ENCODE measurements at places on chromosomes 3 and 15.

DNA sequence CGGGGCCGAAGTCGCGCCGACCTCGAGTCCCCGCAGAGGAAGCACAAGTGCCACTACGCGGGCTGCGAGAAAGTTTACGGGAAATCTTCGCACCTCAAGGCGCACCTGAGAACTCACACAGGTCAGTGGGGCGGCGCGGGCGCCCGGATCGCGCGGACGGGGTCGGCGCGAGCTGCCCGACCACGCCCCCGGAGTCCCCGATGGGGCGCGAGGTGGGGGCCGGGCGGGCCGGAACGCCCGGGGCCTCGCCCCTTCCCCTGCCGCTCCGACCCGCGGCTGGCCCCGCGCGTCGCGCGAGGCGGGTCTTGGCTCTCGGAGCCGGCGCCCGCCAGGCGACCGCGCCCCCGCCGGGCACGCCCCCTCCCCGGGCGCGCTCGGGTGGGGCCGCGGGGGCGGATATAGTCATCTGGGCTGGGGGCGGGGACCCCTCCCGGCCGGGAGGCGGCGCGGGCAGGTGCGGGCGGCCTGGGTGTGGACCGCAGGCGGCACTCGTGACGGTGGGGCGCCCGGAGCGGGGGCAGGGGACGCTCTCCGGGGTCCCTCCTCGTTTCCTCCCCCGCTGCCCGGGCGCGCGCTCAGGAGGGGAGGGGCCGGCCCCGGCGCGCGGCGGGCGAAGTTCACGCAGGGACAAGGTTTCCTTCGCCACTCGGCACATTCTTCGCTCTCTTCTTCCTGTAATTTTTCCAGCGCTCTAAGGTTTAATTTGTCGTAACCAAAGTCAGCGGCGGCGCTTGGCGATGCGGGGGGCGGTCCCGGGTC, 1.2 kb downstream of the KLF13 start:
- peak; percentile 56 for DNase-seq

DNA sequence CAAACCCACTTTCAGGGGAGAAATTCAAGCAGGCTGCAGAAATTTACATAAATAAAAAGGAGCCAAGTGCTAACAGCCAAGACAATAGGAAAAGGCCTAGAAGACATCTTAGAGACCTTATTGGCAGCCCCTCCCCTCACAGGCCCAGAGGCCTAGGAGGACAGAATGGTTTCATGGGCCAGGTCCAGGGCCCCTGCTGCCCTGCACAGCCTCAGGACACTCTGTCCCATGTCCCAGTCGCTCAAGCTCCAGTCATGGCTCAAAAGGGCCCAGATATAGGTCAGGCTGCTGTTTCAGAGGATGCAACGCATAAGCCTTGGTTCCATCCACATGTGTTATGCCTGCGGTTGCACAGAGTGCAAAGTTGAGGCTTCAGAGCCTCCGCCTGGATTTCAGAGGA, 55.8 kb downstream of the SLC41A3 start:
- no peak for DNase-seq

DNA sequence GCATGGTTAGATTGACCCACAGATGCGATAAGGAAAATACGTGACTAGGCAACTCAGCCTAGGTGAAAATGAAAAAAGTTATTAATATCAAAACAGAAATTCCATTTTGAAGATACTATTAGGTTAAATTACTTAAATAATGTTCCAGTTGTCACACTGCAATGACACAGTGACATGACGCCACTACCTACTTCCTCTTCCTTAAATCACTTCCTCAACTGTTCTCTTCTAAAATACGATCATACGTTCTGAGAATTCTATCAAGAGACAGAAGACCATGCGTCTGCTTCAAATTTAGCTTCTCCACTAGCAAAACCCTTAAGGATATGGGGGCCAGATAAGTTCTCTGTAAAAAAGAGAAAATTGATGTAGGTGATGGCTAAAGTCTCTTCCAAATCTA, 18.2 kb downstream of the CMTM6 start:
- DNase-seq, result no peak

DNA sequence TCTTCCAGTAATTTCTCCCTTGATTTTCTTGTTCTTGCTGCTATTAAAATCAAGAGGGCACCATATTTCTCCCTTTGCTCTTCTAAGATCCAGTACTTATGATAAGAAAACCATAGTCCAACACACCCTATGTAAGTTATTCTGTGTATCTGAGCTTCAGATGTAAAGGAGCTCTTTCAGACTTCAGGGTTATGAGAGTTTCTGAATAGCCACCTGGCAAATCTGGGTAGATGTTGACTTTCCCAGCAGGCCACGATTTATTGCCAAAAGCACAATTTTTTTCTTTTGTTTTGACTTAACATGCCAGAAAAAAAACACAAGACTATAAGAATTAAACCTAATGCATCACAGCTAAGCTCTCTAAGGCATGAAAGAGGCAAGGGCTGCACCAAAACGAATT, 1045.0 kb downstream of the FHIT start:
- no peak for DNase-seq

GRCh38 chr3:194315088-194315964, 35.8 kb downstream of the CPN2 start:
- peak; percentile 90 for DNase-seq

DNA sequence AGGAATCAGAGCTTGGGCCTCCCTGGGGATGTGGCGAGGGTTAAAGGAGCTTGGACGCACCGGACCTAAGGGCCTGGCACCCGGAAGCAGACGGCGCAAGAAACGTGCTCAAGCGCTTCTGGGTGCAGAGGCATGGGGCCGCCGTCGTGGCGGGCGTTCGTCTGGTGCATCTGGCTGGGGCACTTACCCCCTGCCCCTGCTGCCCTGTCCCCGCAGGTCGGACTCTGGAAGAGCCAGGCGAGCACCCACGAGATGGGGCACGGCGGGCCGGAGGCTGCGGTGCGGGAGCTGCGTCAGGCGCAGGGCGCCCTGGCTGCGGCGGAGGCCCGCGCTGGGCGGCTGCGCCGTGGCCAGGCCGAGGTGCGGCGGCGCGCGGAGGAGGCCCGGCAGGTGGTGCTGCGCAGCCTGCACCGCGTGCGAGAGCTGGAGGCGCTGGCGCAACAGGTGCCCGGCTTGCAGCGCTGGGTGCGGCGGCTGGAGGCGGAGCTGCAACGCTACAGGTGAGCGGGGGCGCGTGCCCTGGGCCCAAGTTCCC, 2.5 kb downstream of the EFCC1 start:
- DNase-seq, result no peak

Data from kidney capillary endothelial cell (primary cell).